RCC 7860 (cell line): ENCODE measurements at places on chromosomes 4 and X.

DNA sequence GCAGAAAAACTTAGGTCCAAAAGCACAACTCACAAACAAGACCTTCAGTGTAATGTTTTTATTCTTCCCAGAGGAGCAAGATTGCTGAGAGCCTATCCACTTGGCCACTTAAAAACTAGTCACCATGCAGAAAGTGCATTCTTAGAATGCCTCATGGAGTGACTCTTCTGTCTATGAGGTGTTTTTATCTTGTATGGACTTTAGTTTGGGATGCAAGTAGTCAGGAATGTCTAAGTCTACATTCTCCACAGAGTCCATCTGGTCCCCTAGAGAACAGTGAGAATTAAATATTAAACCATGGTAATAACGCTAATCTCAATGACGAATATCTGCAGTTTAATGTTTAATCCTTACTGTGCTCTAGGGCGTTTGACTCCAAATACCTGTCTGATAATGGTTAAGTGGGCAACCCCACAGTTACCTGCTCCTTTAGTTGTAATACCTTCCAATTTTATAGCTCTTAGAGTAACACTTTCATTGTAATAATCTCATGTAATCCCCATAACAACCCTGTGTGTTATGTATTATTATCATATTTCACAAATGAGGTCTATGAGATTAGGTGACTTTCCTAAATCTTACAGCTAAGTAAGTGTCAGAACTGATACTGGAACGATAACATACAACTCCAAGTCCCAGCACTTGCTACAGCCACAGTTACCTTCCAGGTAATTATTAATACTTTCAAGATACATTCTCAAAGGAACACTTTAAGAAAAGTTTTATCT, 235.6 kb upstream of the JADE1 start:
- DNase-seq = peak; percentile 99

DNA sequence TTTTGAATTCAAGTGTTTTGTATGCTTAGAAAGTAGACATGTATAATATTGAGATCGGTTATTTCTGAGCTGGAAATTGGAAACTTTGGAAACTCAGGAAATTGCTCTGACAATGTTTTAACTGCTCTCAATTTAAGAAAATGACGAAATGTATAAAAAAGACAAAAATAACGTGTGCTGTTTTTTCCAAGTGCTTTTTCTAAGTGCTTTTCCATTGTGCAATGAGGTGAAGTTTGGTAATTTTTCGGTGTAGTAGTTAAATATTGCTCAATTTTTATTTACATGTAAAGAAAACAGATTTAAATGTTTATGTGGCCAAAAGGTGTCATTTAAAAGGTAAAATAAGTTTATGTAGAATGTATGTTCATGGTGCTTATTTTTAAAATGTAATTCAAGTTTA, 39.4 kb upstream of the RHOH start:
- no peak for DNase-seq

DNA sequence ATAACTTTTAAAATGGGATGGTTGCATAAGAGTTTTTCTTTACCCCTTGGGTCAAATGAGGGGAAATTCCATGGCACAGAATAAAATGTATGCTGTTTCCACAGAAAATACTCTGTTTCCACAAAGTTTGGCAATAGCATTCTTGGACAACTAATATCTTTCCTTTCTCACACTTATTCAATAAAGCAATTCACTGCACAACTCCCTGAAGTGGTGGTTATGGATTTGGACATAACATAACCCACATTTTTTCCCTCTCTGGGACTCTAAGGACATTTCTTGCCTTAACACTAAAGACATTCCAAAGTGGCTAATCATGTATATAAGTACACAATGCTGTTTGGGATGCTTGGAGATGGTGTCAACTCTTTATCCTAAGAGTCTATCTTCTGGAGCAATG, 51.7 kb upstream of the GPM6B start:
- no peak for DNase-seq

DNA sequence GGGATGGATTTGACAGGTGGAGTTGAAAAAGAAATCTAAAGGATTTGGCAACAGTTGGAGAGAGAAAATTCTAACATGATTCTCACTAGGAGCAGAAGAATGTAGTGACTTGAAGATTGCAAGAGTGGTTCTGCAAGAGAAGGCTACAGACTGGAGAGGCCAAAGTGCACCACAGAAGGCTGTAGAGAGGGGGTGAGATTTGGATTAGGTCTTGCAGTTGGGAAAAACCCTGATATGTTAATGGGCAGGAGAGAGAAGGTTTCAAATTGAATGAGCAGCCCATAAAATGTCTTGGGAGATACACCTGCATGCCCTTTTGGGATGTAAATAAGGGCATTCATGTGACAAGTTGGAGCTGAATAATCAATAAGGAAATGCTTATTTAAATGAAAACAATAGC, 14.7 kb upstream of the VEGFD start:
- DNase-seq = no peak

DNA sequence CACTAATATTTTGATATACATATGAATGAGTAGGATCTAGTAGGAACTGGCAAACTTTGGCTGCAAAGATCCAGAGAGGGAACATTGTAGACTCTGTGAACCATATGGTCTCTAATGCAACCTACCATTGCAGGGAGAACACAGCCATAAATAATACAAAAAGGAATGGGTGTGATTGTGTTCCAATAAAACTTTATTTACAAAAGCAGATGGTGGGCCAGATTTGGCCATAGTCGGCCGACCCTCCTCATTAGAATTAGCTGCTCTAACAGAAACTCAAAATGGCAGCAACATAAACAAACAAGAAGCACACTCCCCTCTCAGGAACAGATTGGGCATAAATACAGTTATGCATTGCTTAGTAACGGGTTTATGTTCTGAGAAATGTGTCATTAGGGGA, 198.1 kb upstream of the RBPJ start:
- no peak for DNase-seq

- peak; percentile 32 for DNase-seq
Measured at GRCh38 chr4:153221783-153222706, 17.8 kb downstream of the TRIM2 start.

DNA sequence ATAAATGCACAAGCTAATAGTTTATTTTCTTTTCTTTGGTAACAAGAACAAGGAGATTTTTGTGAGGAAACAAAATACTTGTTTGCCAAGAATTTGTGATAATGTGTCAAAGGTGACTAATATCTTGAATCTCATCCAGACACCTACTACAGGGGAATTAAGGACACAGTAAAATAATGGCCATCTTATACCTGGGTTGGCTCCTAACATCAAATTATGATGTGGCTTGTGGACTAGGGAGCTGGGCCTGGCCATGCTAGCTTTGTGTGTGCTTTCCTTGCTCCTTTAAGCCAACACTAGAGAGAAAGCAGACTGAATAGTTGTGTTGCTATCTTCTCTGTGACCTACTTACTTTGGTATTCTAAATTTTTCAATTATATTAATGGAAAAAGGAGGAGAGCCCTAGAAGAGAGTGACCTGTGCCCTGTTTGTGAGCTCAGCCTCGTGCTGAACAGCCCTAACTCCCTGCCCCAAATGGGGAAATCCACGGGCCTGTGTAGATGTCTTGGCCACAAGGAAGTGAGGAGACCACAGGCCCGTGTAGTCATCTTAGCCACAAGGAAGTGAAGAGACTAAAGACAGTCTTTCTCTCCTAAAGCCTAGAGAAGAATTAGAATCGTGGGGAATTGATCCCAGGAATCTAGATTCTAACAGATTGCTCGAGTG, 23.3 kb downstream of the ARHGAP24 start:
- DNase-seq = peak; percentile 7

DNA sequence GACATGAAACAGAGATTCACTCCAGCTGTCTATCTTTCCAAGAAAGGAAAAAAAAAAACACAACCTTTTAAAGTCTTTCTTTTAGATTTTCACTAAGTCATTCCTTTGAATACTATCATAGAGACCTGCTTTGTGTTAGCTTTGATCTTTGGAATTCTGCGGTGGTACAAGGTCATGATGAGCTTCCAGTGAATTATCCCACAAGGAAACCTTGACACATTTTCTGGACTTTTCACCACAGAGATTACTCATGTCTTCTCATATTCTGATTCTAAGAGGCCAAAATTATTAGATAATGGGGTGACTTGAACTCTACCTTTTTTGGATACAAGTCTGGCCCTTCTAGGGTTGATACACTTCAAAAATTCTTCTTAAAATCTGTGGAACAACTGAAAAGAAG, 201.6 kb downstream of the PACRGL start:
- no peak for DNase-seq

GRCh38 chrX:83008415-83008814, 499.7 kb upstream of the POU3F4 start:
- no peak for DNase-seq

- no peak for DNase-seq
Measured at GRCh38 chr4:143352720-143353119, 16.0 kb downstream of the GAB1 start.

GRCh38 chrX:24696294-24696693, 2.6 kb downstream of the POLA1 start:
- DNase-seq = no peak

- peak; percentile 94 for DNase-seq
Measured at GRCh38 chr4:74618659-74619058, 173.7 kb downstream of the AREG start.

DNA sequence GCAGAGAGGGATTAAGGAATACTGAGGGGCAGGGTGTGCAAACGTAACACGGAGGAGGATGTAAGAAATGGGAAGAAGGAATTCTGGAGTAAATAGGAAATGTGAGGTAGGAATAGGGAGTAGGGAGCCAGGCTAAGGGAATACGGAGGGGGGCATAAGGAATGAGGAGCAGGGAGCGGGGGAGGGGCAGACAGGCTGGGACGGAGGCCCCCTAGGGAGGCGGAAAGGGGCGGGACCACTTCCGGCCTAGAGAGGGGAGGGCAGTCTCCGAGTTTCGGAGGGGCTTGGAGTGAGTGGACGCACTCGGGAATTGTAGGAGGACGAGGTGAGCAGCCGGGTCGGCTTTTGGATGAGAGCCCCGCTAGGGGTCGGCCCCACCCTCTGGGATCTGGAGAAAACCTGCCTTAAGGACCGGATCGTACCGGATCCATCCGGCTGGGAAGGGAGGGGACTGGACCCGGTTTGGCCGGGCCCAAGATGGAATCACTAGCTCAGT, 612 bp downstream of the MAGED2 start:
- no peak for DNase-seq

DNA sequence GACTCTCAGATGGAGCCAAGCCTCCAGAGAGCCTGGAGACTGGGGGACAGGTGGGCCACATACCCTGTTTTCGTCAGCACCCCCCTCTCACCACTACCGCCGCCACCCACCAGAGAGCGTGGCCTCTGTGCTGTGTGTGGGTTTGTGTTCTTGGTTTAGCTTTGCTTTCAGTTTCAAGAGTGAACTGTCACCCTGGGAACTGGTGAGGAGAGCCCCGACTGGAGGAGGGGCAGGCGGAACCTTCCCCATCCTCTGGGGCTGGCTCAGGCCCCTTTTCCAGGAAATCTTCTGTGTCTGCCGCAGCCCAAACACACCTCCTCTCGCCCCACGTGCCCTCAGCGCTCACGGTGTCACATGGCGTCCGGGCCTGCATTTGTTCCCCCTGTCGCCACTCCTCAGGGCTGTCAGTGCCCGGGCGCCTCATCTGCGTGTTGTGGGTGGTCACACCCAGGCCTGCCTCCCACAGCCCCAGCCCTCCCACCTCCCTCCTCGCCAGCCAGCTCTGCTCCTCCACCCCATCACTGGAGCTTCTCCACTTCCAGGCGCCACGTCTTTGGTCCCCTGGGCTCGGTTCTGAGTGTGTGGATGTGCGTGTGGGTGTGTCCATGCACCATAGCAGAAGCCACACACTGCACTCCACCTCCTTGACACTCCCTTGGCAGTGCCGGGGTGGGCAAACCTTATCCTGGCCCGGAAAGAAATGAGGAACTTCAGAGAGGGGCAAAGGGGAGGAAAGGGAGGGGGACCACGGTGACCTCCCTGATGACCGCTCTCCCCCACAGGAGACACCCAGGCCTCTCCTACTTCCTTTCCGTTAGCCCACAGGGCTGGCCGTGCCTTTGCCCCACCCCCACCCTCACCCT, 27.8 kb downstream of the ELF4 start:
- DNase-seq = no peak

GRCh38 chrX:149074398-149074797, 430.7 kb downstream of the IDS start:
- no peak for DNase-seq

DNA sequence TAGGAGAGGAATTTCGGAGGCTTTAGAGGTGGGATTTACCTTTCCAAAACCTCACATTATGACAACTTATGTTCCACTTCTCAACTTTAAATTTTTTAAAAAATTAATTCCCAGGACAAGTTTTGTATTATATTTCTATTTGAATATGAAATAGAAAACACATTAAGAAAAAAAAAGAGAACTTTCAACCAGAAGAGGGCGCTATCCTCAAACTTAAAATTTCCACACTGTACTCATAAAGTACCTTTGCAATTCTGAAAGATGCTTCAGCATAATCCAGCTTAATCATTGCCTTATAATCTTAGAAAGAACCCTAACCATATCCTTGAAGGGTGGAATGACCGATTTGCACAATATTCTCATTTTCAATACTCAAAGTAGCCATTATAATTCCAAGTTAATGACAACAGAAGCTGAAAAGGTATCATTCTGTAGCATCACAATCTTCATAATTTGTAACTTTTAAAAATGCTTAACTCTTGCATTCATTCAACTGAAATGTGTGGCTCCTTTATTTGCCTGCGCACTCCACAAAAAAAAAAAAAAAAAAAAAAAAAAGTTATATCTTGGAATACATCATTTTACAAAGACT, 158.0 kb downstream of the KCNIP4 start:
- no peak for DNase-seq

- DNase-seq = no peak
Measured at GRCh38 chr4:88230969-88231771, 53.2 kb downstream of the PPM1K start.

DNA sequence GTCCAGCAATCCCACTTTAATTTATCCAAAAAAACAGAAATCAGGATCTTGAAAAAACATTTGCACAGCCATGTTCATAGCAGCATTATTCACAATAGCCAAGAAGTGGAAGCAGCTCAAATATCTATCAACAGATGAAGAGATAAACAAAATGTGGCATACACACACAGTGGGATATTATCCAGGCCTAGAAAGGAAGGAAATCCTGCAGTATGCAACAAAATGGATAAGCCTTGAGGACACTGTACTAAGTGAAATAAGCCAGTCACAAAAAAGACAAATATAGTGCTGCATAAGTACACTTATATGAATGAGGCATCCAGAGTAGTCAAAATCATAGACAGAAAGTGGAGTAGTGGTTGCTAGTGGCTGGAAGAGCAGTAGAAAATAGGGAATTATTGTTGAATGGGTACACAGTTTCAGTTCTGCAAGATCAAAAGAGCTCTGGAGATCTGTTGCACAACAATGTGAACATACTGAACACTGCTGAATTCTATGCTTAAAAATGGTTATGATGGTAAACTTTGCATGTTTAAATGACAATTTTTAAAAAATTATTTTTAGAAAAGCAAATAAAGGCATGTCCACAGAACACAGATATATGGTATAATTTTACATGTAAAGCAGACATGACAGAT, 25.6 kb downstream of the CHM start:
- no peak for DNase-seq

GRCh38 chr4:55545641-55546505, 836 bp downstream of the CLOCK start:
- DNase-seq = peak; percentile 61

- DNase-seq = no peak
Measured at GRCh38 chr4:18285357-18285756, 263.8 kb upstream of the LCORL start.

- DNase-seq = no peak
Measured at GRCh38 chr4:76060506-76060905, 14.0 kb upstream of the ART3 start.
